ENCODE measurements at places on chromosomes 3 and 15. TPM values are rescaled to one million over a fixed set of nuclear protein-coding genes. Genes with fewer than 3 reads are reported as not detected.

Gene EHHADH
- 8.1 TPM for total RNA-seq

Gene IMPG2
- total RNA-seq, result 0.25 TPM

Gene TM4SF18
- 10.1 TPM for total RNA-seq

Gene TKT
- total RNA-seq, result 423 TPM

Gene GPR160
- total RNA-seq, result 1.2 TPM

Gene PLCH1
- 0.25 TPM for total RNA-seq

Gene RARRES1
- total RNA-seq, result 742 TPM

Gene MKRN3
- total RNA-seq, result not detected

Gene IL12A
- 6.6 TPM for total RNA-seq

Gene CCRL2
- not detected for total RNA-seq

Gene FBXW12
- total RNA-seq, result not detected

Gene LMAN1L
- total RNA-seq, result not detected

Gene CHRM5
- total RNA-seq, result not detected

Gene PPP1R14D
- not detected for total RNA-seq

Gene GOLGA8R
- total RNA-seq, result 3.2 TPM

Gene DCUN1D1
- total RNA-seq, result 25.5 TPM

Gene GOLGA8Q
- 2.7 TPM for total RNA-seq

Gene CRYGS
- not detected for total RNA-seq

Gene ARF4
- total RNA-seq, result 69.0 TPM

Gene CEP19
- 1.5 TPM for total RNA-seq

Gene ATP13A5
- not detected for total RNA-seq

Gene CSPG5
- 0.98 TPM for total RNA-seq

Gene MITF
- total RNA-seq, result 57.7 TPM

Gene AQP9
- 1.5 TPM for total RNA-seq

Gene RLBP1
- not detected for total RNA-seq

Gene OR5K2
- not detected for total RNA-seq

Gene TM6SF1
- 3.9 TPM for total RNA-seq

Gene COL7A1
- total RNA-seq, result 148 TPM

Gene CAMKV
- total RNA-seq, result not detected

Gene LEKR1
- not detected for total RNA-seq

Gene BOC
- total RNA-seq, result 93.1 TPM

Gene MESP2
- not detected for total RNA-seq

Gene CACNA2D2
- total RNA-seq, result 2.5 TPM

Gene EEF1AKMT4
- total RNA-seq, result 5.6 TPM

Gene MINDY2
- total RNA-seq, result 15.5 TPM

Gene AAGAB
- 41.0 TPM for total RNA-seq

Gene SRGAP3
- 20.6 TPM for total RNA-seq

Gene TP63
- 144 TPM for total RNA-seq

Gene EBLN2
- 6.4 TPM for total RNA-seq

Gene MYRIP
- 7.4 TPM for total RNA-seq

Gene EIF2A
- total RNA-seq, result 146 TPM

Gene TGM5
- 8.3 TPM for total RNA-seq

Gene SERPINI2
- total RNA-seq, result not detected

Gene SKIL
- 48.1 TPM for total RNA-seq

All from vagina (tissue), 2 donors.